Nucleus accumbens (tissue), 56 donors: ENCODE measurements at places on chromosomes 11 and 22.

DNA sequence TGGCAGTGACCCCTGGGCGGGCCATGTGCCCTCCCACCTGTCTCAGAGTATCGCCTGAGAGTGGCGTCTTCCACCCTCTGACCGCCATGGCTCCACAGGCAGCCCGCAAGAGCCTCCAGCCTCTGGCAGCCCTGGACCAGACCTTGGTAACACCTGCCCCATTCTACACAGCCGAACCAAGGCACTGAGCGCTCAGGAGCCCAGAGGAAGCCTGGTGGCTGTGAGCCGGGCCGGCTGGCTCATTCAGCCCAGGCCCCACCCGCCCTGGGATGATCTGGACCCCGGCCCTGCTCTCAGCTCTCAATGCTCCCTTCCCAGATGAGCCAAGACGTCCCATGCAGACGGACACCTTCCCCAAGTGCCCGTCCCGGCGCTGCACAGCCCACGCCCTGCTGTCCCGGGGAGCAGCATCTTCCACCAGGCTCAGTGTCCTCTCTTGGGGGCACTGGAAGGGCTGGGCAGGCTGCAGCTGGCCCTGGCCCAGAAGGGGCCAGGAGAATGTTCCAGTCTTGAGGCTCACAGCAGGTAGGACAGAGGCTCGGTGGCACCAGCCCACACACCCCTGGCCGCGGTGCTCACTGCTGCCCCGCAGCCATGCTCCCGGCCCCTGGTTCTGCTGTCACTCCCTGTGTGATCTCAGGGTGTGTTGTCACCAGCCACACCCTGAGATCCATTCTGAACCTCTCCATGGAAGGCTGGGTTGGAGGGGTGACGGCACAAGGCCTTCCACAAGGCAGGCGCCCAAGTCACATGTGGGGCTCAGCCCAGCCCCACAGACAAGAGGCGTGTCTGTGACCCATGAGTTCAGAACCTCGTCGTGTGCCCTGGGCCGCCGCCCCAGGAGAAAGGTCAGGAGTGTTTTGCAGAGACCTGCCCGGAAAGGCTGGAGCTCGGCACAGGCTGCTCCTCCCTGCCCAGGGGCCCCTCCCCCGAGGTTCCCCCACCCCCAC, 24.2 kb upstream of the PPARA start:
- no peak for DNase-seq

GRCh38 chr11:121068787-121069186, 32.3 kb upstream of the TECTA start:
- DNase-seq, result no peak

DNA sequence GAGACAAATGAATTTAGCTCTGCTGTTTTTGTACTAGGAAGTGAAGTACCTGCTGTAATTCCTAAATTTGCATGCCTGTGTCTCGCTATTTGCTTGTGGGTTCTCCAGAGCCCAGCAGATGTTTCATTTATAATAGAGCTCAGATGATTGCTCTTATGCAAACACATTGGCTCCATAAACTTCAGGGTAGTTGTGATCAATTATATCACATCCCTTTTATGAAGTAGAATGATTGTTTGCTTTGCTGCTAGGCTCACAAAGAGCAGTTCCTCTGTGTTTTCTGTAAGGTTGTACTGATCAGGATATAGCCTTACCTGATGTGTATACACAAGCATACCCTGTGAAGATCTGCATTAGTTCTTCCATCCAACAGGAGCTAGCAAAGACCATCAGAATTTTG, 64.1 kb downstream of the C11orf87 start:
- no peak for DNase-seq

DNA sequence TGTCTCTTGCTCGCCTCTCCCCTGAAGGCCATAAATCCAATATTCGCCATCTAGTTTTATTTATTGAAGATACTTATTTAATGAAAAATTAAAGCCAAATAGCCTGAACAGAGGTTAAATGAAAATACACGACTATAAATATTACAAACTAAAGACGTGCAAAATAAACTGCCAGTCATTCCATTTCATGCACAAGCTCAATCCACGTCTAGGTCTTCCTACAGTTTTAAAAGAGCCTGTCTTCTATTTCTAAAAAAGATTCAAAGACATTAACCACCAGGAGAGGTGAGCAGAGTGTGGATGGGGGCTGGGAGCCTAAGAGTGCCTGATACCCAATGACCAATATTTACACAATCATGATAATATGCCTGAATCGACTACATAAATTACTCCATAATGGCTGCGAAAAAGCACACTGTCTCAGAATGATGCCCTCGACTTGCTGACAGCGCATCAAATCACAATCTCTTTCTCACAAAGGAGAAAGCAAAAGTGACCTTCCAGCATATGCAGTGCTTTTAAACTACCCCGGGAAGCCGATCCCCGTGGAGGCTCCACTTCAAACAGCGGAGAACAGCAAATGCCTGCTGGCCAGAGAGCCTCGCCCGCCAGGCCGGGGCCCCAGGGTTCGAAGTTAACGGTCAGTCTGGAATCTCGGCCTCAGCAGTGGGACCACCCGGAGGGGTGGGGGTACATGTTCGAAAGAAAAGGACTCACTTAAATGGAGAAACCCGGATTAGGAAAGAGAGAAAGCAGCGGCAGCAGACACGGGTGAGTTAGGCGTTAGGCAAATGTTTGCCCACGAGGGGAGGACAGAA, 1.7 kb downstream of the FCHSD2 start:
- no peak for DNase-seq

DNA sequence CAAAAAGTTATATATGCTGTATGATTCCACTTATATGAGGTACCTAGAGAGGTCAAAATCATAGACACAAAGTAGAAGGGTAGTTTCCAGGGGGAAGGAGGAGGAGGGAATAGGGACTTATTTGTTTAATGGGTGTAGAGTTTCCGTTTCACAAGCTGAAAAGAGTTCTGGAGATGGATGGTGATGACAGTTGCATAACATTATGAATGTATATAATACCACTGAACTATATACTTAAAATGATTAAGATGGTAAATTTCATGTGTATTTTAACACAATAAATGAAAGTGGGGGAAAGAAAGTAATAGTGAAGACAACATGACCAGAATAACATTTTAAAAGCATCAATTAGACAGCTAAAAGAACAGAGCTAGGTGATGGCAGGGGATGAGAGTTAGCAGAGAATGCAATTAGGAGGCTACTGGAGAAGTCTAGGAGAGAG, 51.2 kb downstream of the MRTFA start:
- DNase-seq, result no peak

DNA sequence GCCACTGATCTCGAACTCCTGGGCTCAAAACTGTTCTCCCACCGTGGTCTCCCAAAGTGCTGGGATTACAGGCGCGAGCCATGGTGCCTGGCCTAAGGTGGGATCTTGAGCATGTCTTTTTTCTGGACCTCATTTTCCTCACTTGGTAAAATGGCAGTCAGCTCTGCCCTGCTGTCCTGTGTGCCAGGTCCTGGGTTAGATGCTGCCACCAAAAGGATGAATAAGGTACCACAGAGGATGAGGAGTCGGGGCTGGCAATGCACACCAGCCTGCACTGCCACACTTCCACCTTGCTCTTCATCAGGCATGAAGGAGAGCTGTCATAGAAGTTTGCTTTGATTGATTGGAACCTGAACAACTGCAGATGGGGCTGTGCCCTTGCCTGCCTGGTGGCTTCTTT, 32.3 kb downstream of the ACO2 start:
- no peak for DNase-seq

DNA sequence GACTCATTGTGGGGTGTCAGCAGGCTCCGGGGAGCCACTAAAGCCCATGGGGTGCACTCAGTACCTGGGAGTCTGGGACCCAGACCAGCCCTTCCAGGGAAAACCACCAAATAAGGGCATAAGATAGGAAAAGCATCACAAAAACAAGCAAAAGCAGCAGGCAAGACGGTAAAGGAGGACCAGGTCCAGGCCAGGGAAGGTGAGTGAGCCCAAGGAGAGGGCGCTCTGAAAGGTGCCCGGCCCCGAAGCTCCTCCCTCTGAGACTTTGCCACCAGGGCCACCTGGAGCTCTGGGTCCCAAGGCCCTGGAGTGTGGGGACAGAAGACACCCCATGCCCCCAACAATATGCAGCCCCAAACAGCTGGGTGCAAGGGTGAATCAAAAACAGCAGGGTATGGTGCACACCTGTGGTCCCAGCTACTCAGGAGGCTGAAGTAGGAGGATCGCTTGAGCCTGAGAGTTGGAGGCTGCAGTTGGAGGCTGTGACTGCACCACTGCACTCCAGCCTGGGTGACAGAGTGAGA, 5.2 kb upstream of the IL17REL start:
- DNase-seq, result no peak

DNA sequence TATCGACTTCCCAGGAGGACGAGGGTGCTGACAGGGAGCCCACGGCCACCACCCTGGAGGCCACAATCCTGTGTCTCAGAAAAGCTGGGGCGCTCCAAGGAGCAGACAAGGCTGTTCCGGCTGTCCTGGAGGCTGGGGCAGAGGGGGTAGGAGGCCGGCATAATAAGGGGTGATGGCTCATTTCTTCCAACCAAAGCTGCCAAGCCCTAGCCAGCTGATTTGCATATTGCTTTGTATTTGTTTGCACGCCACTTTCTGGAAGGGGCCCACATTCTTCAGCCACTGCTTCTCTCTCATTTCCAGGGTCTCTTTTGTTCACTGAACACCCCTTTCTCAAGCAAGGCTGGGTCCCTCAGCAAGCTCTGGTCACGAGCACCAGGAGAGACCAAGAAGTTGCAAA, 4.7 kb downstream of the PDE2A start:
- no peak for DNase-seq

DNA sequence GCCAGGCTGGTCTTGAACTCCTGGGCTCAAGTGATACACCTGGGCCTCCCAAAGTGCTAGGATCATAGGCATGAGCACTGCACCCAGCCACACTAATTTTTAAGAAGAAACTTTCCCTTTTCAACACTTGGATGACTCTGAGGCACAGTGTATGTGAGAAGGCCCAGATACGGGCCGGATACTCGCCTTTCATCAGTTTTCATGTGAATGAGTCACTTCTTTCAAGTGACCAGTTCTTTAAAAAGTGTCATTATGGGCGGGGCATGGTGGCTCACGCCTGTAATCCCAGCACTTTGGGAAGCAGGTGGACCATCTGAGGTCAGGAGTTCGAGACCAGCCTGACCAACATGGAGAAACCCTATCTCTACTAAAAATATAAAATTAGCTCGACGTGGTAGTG, 120.8 kb downstream of the CTTN start:
- no peak for DNase-seq

GRCh38 chr22:36806835-36807234, 10.0 kb downstream of the PVALB start:
- DNase-seq, result no peak

DNA sequence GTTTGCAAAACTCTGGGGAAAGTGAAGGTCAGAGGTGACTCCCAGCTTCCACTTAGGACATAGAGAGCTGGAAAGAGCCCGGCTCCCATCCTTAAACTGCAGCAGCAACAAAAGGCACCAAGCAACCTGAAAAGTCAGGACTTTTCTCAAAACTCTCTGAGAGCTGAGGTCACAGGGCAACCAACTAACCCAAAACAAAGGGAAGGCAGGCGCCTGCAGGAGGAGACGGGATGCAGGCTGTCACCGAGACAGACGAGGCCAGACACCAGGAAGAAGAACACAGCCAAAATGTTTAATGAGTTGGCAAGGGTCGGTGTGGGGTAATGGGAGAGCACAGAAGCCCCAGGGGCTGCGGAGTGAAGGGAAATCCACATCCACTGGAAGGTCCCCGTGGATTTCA, 19.9 kb downstream of the ASCL2 start:
- no peak for DNase-seq

GRCh38 chr22:17131686-17132085, 10.5 kb upstream of the TMEM121B start:
- no peak for DNase-seq

- no peak for DNase-seq
These were observed 90.6 kb downstream of the DSCAML1 start for GRCh38 chr11:117706322-117706814.

GRCh38 chr22:45897736-45898135, 79.2 kb downstream of the WNT7B start:
- DNase-seq, result no peak

- DNase-seq, result no peak
These were observed 58.2 kb upstream of the PRSS23 start for GRCh38 chr11:86741839-86742805.

GRCh38 chr11:1156506-1157340, 1.0 kb upstream of the MUC5AC start:
- DNase-seq, result no peak

DNA sequence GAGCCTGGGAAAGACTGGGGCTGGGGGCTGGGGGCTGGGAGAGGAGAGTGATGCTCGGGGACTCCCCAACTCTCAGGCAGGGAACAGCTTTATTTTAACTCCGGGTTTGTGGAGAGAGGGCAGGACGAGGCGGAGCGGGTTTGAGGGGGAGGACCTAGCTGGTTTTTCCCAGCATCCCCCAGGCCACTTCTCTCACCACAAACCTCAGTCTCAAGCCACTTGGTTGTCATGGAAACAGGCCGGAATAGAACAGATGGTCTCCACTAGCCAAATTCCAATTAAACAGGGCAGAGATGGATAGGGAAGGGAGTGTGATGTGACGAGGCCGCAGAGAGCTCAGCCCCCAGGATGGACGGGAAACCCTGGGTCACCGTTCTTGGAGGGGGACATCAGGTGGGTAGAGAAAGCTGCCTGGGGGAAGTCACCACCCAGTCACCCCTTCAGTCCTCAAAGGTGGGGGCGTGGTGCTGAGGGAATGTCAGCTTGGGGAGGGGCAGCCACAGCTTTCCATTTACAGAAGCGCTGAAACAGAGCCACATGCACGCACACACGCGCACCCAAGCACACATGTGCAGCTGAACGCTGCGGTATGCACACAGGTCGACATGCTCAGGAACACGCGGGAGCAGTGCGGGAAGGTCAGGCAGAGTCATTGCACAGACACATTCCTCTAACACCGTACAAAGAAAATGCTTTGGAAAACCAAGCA, 19.2 kb downstream of the NECTIN1 start:
- no peak for DNase-seq

DNA sequence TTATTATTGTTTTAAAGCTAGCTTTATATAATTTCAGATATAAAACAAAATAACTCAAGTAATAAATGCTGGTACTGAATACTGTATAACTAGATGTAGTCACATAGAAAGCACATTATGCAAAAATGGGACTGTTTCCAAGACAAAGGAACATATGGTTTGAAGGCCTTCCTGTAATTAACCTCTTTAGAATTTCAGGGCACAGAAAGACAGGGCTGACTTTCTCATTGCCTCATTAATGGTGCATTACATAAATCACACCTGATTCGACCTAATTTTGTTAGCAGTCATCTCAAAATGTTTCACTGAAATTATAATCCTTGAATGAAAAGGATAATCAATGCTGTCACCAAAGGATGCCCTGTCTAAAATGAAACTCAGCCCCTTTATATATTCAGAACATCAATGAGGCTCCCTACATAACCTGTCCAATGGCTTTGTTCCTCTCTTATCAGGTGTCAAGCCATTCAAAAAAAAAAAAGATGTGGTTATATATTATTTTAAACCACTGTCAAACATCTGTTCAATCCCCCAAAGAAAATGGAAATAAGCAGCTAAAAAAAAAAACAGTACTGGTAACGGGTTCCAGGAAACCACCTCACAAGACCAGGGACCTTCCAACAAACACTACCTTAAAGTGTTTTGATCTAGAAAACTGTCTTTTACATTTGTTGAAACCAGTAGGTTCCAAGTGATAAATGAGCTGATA, 77.4 kb downstream of the FAM168A start:
- no peak for DNase-seq

GRCh38 chr22:30421695-30422480, 3.7 kb upstream of the MTFP1 start:
- no peak for DNase-seq
